ENCODE measurements at places on chromosomes 6 and 20. TPM values are rescaled to one million over a fixed set of nuclear protein-coding genes. Genes with fewer than 3 reads are reported as not detected.
A peak's percentile ranks its signal among the peaks of the same experiment; 100 is the strongest.

DNA sequence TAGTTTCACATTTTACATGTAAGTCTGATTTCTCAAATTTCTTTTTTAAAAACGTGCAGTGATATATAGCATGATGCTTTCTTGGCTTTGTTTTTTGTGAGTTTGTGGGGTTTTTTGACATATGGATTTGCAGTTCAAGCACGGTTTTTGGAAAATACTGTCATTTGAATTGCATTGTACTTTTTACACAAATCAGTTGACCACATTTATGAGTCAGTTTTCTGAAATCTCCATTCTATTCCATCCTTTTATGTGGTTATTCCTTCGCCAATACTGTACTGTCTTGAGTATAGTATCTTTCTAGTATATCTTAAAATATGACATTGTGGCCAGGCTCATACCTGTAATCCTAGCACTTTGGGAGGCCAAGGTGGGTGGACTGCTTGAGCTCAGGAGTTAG lies 890.0 kb upstream of the CITED2 start:
- no peak for DNase-seq

DNA sequence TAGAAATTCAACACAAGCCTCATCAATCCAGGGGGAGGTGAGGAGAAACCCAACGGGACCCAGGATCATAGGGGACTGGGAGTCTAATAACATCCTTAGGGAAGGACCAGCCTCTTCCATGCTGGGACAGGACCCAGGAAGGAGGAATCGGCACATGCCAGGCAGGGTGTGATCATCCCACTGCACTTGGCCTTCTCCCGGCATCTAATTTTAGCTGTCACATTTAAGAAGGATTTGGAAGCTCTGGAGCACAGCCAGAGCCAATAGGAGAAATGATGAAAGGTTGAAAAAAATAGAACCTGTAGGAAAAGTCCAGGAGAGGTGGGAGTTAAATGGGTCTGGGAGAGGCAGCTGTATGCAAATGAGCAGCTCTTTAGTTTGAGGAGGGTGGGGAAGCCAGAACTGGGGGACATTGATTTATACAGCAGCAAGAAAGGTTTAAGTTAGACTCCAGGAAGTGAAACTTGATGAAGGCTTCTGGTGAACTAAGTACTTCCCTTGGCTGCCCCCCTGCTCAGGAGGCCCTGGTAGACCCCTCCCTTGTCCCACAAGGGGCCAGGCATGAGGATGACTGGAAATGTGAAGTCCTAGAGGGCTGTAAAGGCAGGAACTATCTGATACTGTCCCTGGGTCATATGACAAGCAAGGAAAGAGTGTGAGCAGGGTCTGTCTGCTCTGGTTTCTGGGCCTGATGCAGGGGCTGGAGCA lies 260.3 kb downstream of the LRFN2 start:
- no peak for DNase-seq

DNA sequence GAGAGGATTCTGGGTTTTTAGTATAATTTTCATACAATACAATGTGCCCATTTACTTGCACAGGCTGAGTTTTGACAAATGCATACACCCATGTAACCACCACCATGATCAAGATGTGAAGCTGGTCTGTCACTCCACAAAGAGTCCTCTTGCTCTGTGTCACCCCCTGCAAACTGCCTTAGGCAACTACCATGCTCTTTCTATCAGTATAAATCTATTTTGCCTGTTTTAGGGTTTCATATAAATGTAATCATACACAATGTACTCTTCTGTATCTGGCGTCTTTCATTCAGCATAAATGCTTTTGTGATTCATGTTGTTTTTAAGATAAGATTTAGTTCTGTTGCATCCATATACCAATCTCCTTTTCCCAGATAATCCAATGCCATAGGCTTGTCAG lies 181.9 kb upstream of the KCNG1 start:
- DNase-seq, result no peak

- peak; percentile 91 for DNase-seq
Observed at GRCh38 chr6:1724616-1725015, 114.9 kb downstream of the FOXC1 start.

GRCh38 chr6:154012852-154013251 lies 26.2 kb upstream of the OPRM1 start:
- no peak for DNase-seq

DNA sequence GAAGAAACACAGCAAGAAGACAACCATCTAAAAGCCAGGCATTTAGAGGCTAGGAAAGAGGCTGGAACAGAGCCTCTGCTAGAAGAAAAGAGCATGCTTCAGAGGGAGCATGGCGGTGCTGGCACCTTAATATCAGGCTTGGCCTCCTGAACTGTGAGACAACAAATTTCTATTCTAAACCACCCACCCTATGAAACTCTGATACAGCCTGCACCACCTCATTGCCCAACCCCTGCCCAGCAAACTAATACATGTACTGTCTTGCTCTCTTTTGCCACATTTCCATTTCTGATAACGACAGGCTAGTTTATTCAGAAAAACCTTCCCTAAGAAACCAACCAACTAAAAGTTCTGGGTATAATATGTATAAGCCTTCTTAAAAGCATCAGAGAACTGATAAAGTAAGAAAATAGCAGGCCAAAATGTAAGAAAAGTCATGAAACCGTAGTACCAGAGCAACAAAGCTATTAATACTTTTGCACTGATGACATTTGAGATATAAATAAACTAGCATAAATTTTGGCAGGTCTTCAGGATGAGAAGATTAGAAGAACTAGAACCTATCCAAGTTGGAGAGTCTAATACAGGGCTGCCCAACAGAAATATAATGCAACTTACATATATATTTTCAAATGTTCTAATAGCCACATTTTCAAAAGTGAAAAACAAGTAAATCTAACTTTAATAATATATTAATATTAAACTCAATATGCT lies 184.7 kb upstream of the HSF2 start:
- no peak for DNase-seq

Gene CCN6
- total RNA-seq, result not detected

Gene VARS1
- 18.0 TPM for total RNA-seq

Gene PRRT1
- total RNA-seq, result not detected

Gene TSHZ2
- total RNA-seq, result 12.9 TPM

Gene KIF25
- total RNA-seq, result not detected

Measured in transverse colon (tissue), 4 donors.